ENCODE measurements at places on chromosomes 5 and 9. TPM values are rescaled to one million over a fixed set of nuclear protein-coding genes. Genes with fewer than 3 reads are reported as not detected.

- H3K4me3 ChIP-seq, result no peak overlapping the region
- H3K36me3 ChIP-seq, result no peaks in the 10 kb centered on the region
- no peaks in the 10 kb centered on the region for H3K4me1 ChIP-seq
Observed at GRCh38 chr5:67437905-67438845, 241.6 kb upstream of the CD180 start.

- H3K27ac ChIP-seq, result no peak overlapping the region
- no peak overlapping the region for H3K4me3 ChIP-seq
- no peaks in the 10 kb centered on the region for H3K36me3 ChIP-seq
- no peak for DNase-seq
Observed at GRCh38 chr5:32794086-32794485, 83.0 kb downstream of the NPR3 start.

DNA sequence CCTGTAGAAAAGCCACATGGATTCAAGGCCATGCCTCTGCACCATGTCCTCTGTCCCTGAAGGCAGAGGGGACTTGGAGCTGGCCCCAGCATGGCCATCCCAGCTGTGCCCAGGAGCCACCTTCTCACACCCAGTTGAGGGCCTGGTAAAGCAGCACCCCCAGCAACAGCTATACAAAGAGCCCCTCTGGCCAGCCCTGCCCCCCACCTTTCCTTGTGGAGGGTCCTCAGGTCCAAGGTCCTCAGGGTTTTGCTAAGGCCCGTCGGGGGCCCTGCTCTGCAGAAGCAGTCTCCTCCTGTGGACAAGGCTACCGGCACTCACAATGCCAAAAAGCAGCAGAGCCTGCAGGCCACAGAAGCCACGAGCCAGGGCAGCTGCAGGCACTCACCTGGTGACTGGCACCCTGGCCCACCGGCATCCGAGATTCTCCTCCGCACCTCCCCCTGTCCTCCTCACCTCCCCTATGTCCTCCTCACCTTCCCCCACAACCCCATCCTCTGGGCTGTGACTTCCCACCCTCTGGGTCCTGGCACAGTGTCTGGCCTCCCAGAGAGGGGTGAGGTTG lies 39.9 kb upstream of the LPCAT1 start:
- H3K27ac ChIP-seq, result no peak overlapping the region
- peak; percentile 72 for DNase-seq
- no peaks in the 10 kb centered on the region for H3K27me3 ChIP-seq
- H3K36me3 ChIP-seq, result no peaks in the 10 kb centered on the region
- no peak overlapping the region for H3K4me3 ChIP-seq
- peaks cover 7% of the 10 kb centered on the region for H3K4me1 ChIP-seq

DNA sequence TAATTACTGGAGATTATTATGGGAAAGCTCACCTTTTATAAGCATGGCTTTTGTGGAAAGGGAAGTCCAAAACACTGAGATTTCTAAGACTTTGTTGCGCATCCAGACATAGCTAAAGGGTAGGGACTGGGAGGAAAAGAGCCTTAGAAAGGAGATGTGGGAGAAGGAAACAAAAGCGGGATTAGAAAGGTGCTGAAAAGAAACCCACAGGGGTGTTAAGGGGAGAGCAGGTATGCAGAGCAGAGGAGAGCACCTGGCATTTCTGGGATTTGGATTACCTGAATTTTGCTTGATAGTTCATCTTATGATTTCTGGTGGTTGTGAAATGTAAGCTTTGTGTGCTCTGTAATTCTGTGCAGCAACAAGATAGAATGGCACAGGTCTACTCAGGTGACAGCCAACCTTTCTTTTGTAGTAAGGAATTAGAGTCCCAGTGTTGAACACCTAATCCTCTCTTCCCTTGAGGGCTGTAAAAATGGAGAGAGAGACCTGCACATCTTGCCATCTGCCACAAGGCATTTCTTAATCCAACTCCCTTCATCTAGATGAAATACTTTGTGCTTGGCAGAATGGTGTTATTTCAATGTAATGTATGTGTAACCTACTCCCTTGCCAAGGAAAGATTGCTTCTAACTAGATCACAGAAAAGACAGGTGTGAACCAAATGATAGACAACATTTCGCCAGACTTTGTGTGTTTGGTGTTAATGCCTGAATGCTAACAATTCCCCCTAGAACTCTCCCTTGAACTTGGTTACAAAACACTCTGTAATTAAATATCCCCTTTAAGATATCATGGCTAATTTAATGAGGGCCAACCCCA lies 47.4 kb downstream of the ATPSCKMT start:
- H3K4me3 ChIP-seq, result no peak overlapping the region
- H3K36me3 ChIP-seq, result no peaks in the 10 kb centered on the region
- no peak overlapping the region for H3K27ac ChIP-seq
- no peak for DNase-seq

DNA sequence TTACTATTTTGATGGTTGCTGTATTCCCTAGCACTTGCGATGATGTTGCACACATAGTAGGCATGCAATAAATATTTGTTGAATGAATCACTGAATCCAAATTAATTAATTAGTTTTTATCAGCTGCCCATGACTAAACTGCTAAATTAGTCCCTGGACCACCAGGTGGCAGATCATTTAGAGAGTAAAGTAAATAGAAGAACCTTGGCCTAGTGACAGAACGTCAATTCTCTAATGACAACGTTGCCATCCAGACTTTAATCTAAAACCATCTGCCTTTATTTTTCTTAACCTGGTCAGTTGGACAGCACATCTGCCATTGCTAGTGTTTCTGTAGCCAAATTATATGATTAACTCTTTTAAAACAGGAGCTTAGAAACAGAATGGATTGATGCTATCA lies 457.5 kb downstream of the KIF4B start:
- H3K27ac ChIP-seq, result no peak overlapping the region
- H3K36me3 ChIP-seq, result no peaks in the 10 kb centered on the region
- H3K27me3 ChIP-seq, result no peaks in the 10 kb centered on the region
- H3K4me1 ChIP-seq, result no peaks in the 10 kb centered on the region

DNA sequence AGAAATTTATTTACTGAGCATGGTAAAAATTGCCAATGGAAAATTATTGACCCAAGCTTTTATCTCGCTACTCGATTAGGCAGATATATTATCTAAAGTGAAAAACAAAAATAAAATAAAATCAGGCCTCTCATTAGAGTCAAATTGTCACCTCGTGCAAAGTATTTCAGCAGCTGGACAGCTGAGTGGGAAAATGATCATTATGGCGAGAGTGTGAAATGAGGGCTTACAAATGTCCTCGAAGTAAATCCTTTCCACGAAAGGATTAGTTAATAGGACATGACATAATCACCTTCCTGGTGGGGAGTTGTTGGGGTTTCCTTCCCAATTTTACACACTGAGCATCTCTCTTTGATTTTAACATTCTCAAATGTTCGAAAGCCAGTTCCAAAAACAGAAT lies 5.4 kb upstream of the DPYSL3 start:
- H3K4me1 ChIP-seq, result no peaks in the 10 kb centered on the region
- no peak for DNase-seq
- H3K4me3 ChIP-seq, result no peak overlapping the region
- no peaks in the 10 kb centered on the region for H3K36me3 ChIP-seq
- H3K27ac ChIP-seq, result no peak overlapping the region
- H3K27me3 ChIP-seq, result no peaks in the 10 kb centered on the region

DNA sequence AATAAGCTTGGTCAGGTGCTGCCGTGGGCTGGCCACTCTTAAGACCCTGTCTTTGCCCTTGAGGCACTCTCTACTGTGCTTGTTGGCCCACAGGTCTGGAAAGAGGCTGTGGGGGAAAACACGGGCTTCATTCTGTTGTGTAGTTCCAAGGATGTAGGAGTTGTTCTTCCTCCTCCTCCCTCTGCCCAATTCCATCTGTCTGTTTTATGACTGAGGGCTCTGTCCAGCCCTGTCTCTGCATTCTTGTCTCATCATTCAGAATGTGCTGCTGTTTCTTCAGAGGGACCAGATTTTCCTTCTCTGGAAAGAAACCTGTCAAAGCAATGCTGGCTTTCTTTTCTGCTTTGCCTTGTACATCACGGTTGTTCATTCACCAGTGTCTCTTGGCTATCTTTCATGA lies 84.1 kb downstream of the MAP1B start:
- no peak overlapping the region for H3K27ac ChIP-seq
- no peaks in the 10 kb centered on the region for H3K27me3 ChIP-seq
- DNase-seq, result no peak
- peaks cover 24% of the 10 kb centered on the region for H3K4me1 ChIP-seq
- H3K4me3 ChIP-seq, result no peak overlapping the region

DNA sequence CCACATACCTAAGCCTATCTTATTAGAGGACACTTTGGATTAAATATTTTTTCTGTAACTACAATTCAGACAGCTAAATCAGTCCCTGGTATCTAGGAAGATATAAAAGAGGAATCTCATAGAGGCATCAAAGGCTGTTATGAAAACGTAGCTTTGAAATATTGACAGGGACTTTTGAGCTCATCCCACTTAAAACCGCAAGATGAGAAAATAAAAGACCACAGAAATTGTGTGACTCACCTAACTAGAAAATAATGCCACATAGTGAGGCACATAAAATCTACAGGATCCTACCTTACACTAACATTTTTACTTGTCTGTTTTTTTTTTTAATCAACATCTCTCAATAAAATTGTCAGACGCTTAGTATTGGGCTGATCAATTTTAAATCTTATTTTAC lies 686.5 kb upstream of the COX7C start:
- no peak for DNase-seq
- H3K27me3 ChIP-seq, result no peaks in the 10 kb centered on the region
- no peaks in the 10 kb centered on the region for H3K4me1 ChIP-seq
- H3K27ac ChIP-seq, result no peak overlapping the region

GRCh38 chr5:32357658-32358057 lies 44.9 kb upstream of the MTMR12 start:
- H3K27ac ChIP-seq, result no peak overlapping the region
- H3K4me3 ChIP-seq, result no peak overlapping the region
- H3K4me1 ChIP-seq, result no peaks in the 10 kb centered on the region
- no peak for DNase-seq
- H3K36me3 ChIP-seq, result peaks cover 53% of the 10 kb centered on the region
- no peaks in the 10 kb centered on the region for H3K27me3 ChIP-seq

DNA sequence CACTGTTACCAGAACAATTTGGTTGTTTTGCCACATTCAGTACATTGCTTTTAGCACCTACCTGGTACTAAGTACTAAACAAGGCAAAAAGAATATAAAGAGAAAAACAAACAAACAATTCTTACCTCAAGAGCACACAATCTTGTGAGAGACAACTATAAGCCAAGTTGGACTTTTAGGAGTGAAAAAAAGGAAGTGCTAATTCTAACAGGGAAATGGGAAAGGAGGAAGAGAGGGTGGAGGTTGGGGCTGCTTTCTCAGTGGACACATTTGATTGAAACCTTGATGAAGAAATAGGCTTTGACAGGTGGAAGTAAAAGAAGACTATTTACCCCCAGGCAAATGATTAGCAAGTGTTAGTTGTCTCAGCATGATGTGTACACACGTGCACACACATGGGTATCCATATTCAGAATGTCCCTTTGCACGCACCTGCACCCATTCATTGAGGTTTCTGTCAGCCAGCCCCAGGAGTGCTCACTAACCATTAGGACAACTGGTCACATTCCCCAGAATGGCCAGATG lies 302.6 kb downstream of the ACTL7B start:
- peak overlapping the region; percentile 87 for H3K27ac ChIP-seq
- H3K4me3 ChIP-seq, result no peak overlapping the region
- H3K4me1 ChIP-seq, result peaks cover 57% of the 10 kb centered on the region
- H3K36me3 ChIP-seq, result no peaks in the 10 kb centered on the region

The SAPCD2 gene
- total RNA-seq, result 13.6 TPM

The DIRAS2 gene
- 0.73 TPM for total RNA-seq

The RETREG1 gene
- total RNA-seq, result 36.7 TPM

The HRH2 gene
- 0.81 TPM for total RNA-seq

The IL9 gene
- total RNA-seq, result not detected

The MAML1 gene
- 26.5 TPM for total RNA-seq

The TAF11L5 gene
- not detected for total RNA-seq

The HAPLN1 gene
- total RNA-seq, result not detected

The CAVIN4 gene
- not detected for total RNA-seq

The OSMR gene
- total RNA-seq, result 44.3 TPM

Measured in suprapubic skin (tissue), 4 donors.